Substantia nigra (tissue), 51 donors: ENCODE measurements at places on chromosomes 16 and 17.

GRCh38 chr16:15643048-15643945, at the start of gene MARF1:
Gene MARF1 (minus strand): TSS chr16:15643154. CDS start chr16:15639233, 3,921 bp downstream.
- DNase-seq: peak; percentile 93

- DNase-seq: no peak
Measured at GRCh38 chr16:24773771-24774427, 44.4 kb downstream of the TNRC6A start.

DNA sequence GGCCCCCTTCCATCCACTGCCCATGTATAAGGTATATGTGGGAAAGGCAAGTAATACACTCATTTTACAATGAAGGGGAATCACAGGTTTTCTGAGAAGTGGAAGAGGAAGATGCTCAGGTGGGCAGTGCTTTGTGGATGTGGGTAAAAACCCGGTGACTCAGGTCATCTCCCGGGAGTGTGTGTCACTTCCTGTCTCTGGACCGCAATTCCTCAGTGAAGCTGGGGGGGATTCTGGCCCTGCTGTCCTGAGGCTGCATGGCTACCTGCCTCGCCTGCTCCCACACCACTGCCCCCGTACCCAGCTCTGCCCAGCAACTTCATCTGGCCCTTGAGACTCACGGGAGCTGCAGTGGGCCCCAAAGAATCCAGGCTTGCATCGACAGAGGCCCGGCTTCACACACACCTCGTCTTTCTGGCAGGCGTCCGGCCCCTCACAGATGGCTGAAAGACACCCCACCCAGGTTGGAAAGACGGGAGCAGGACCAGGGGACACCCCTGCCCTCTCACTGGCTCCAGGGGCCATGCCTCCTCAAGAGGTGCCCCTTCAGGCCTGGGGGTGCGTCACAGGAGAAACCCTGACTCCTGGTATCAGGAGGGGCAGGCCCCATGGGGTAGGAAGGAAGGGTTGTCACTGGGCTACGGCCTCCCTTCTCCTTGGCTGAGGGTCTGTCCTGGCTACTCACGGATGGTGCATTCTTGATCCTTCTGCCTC, 882 bp downstream of the SCARF1 start:
- no peak for DNase-seq

DNA sequence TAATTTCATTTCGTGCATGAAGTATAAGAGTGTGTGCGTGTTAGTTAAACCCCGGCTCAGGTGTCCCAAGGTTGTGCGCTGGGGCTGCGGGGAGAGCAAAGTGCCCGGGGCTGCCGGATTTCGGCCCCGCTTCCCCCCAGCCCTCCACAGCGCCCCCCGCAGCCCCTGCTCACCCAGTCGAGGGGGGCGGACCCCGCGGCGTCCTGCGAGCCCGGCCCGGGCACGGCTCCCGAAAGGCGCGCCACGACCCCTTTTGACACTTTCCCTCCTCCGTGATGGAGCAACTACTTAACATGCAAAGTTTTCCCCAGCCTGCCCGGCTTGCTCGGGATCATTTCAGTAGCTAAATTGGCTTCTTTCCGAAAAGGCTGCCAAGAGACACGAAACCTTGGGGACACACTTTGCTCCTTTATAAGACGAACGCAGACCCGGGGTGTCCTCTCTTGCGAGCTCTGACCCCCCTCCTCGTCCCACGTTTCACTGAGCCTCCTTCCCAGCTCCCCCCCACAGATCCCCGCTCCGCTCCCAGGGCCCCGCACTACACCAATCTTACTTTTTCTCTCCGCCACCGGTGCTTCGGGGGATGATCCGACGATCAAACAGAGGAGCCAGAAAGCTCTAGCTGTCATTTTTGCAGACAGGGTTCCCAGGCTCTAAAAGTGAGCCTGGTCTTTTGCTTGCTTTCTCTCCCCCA, 552 bp downstream of the C17orf58 start:
- peak; percentile 19 for DNase-seq

- no peak for DNase-seq
Measured at GRCh38 chr16:68823401-68824135, 19.8 kb upstream of the TANGO6 start.

- no peak for DNase-seq
Measured at GRCh38 chr17:37067555-37068111, 118.9 kb downstream of the AATF start.

- DNase-seq: no peak
Measured at GRCh38 chr16:79833559-79833958, 233.0 kb upstream of the MAF start.

DNA sequence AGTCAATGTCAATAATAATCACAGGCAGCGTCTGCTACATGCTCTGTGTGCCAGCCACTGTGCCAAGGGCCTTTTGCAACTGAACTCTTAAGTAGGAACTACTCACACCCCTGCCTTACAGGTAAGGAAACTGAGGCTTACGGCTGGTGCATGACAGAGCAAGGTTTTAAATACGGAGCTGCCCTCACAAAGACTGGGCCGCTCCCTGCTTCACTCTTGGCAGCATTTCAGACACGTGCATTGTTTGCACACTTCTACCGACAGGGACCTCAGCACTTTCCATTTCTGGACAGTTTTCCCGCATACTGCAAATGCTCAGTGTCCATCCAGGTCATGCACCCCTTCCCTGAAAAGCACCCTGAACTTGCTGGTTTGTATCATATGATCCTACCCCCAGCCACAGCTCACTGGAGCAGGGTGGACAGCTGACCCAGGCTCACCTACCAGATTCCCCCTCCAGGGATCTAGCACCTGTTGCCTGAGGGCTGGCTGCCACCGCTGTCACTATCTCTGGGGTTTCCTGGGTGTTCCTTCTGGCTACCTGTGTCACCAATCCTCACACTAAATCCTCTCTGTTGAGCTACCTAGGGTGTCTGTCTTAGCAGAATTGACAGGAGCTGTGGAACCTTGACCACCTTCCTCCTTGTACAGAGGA, 142.9 kb downstream of the C16orf78 start:
- no peak for DNase-seq

- DNase-seq: no peak
Measured at GRCh38 chr16:50530277-50531236, 17.6 kb upstream of the NKD1 start.

DNA sequence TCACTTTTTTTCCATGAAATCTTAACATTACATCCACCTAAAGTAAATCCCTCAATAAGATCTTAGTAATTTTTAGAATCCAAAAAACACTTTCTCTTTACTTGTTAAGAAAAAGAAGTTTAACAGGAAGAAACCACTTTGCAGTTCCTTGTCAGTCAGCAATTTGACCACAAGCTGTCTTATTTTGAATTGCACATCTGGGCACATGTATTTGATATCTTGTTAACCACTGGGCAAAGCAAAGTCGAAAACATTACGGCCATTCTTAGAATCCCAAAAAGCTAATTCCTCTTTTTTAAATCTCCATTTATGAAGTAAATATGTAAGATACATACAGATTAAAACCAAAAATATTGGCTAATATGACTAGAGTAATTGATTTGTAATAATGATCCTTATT, 1.1 kb downstream of the ABCA10 start:
- no peak for DNase-seq

DNA sequence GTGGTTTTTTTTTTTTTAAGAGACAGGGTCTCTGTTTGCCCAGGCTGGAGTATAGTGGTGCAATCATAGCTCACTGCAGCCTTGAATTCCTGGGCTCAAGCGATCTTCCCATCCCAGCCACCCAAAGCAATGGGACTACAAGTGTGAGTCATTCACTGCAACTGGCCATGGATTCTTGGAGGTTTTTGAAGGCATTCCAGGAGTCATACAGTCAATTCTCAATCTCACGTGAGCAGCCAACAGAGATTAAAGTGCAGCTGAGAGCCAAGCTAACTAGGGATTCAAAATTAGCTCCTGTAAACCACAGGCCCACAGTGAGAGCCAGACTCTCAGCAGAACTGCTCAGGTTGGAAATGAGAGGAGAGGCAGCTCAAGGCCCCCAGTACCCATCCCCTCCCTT, 30.2 kb downstream of the XPO6 start:
- no peak for DNase-seq

- DNase-seq: no peak
Measured at GRCh38 chr17:30824002-30824355, 513 bp downstream of the CRLF3 start.

- DNase-seq: no peak
Measured at GRCh38 chr16:82063456-82064082, 28.5 kb downstream of the HSD17B2 start.

DNA sequence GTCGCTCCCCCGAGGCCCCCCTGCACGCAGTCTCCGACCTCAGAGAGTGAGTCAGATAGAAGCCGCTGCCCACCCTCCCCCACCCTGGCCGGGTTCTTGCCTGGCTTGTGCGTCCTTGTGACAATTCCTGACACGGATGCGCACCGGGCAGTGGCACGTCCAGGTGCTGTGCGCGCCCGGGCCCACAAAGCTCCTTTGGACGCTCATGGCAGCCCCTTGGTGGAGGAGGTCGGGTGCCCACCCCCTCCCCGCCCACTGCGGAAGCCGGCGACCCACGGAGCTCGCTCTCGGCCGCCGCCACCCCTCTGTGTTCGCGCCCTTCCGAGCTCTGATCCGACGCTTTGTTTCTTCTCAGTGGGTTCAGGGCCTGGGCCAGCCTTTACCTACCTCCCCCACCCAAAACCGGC, 662 bp upstream of the TUBB3 start:
- no peak for DNase-seq

GRCh38 chr16:12486386-12486785, 317.3 kb downstream of the CPPED1 start:
- DNase-seq: no peak

- no peak for DNase-seq
Measured at GRCh38 chr17:76000755-76001521, at the start of gene CDK3. Gene CDK3 (plus strand): TSS chr17:76000855. CDS start chr17:76001426, 571 bp downstream.
